ENCODE measurements at places on chromosomes 2 and 18.

- DNase-seq = no peak
Measured at GRCh38 chr2:235286622-235287374, 207.0 kb upstream of the AGAP1 start.

- no peak for DNase-seq
Measured at GRCh38 chr2:5538772-5539171, 153.4 kb upstream of the SOX11 start.

DNA sequence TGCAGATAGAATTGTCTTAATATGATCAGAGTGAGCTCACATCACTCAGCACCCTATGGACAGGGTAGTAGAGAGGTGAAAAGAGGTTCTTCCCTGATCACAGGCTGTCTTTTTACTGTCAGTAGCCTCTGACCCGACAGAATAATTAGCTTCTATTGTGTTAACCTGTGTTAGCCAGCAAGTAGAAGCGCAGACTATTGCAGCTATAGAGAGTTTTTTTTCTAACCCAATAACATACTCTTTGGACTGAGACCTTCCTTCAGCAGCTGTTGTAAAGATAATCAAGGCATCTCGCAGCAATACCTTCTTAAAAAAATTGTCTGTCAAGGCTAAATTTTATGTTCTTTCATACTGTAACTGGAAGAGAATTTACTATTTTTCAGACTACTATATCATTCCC is 670.4 kb downstream of the ADCYAP1 start:
- no peak for DNase-seq

DNA sequence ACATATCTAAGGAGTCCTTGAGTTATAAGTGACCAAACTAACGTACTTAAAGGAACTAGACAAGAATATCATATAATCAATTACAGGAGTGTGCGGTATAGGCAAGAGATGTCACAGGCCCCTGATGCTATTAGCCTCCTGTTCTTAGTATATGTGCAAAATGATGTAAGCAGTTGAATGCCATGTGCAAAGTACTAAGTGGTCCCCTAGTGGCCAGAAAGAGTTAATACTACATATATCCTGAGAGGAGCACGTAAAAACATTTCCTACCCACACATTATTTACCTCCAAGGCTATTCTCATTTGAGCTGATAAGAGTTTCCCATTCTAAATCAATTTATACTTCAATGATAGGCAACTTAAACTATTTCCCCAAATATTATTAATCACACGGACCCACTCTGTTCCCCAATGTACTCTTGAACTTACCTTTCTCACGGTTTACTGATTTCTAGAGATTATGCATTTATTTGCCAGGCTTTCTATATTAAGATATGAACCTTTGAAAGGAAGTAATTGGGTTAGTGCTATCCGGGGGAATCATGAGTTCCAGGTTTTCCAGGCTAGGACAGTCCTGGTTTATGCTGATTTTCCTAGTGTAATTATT is 158.0 kb upstream of the KLHL14 start:
- peak; percentile 35 for DNase-seq

GRCh38 chr18:13441736-13442135 is 223.2 kb downstream of the LDLRAD4 start:
- no peak for DNase-seq

GRCh38 chr2:158499383-158499782 is 42.6 kb downstream of the PKP4 start:
- DNase-seq = no peak

DNA sequence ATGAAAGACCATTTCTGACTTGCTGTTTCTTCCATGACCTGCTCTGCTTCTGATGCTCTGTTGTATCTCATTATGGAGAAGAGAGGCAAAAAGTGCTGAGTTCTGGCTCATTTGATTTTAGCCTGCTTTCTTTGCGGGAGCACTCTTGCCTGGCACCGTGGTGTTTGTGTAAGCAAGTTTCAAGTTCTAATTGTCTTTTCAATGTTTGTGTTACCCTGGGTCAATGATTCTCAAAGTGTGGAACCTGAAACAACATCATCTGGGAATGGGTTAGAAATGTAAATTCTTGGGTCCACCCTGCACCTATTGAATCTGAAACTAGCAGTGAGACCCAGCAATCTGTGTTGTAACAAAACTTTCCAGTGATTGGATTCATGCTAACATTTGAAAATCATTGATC is 85.5 kb upstream of the STON1 start:
- no peak for DNase-seq

DNA sequence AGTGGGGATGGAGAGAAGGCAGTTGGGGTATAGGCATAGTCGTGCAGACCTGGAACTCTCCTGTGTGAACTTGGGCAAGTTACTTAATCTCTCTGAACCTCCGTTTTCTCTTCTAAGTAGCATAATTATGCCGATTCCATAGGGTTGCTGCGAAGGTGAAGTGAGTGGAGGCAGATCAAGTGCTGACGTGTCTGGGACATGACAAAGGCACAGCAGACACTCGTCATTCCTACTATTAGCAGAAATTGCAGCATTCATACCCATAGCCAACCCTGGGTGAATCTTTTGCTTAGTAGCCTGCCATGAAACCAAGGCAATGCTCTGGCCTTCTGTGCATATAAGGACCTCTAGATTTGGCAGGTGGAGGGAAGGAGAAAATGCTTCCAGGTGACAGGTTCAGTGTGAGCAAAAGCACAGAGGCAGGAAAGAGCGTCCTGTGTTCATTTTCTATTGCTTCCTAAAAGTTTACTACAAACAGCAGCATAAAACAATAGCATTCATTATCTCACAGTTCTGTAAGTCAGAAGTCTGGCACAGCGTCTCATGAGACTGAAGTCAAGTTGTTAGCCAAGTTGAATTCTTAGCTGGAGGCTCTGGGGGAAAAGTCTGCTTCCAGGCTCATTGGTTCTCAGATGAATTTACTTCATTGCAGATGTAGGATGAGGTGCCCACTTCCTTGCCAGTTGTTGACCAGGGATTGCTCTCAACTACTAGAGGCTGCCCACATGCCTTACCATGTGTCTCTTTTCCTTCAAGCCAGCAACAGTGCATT is 77.8 kb downstream of the CTIF start:
- no peak for DNase-seq

- DNase-seq = peak; percentile 96
Measured at GRCh38 chr2:264493-265468, at the start of gene ACP1. Gene ACP1, plus strand, starts transcription at chr2:264947. Its CDS starts 18 bp downstream, at chr2:264965.

GRCh38 chr18:9596843-9597526 is 17.4 kb downstream of the PPP4R1 start:
- no peak for DNase-seq

DNA sequence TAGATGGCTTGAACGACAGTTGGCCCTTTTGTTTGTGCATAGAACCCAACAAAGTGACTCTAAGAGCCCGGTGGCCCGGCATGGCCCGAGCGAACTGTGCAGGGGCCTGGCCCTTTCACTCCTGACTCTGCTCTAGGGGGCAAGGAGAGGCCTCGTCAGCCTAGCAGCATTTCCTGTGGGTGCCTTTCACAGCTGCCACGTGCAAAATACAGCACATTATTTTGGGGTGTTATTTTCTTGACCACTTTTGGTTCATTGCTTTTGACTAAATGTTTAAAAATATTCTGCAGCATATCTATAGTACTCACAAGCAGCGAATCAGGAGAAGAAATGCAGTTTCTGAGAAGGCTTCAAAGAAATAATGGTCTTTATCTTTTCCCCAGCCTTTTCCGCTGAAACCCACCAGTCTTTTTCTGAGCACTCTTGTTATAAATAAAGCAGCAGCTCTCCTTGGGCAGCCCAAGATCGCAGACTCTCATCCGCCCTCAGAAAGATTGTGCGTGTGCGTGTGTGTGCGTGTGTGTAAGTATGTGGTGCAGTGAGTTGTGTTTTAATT is 31.3 kb downstream of the DGKD start:
- DNase-seq = no peak

- DNase-seq = no peak
Measured at GRCh38 chr18:56217406-56217805, 421.0 kb downstream of the TXNL1 start.

GRCh38 chr18:76546088-76546435 is 51.0 kb upstream of the ZNF516 start:
- DNase-seq = no peak

Data from NCI-H1694 treated with DMSO at 0.1 percent for 48 hours (cell line).